ENCODE measurements at places on chromosomes 11 and 22. TPM values are rescaled to one million over a fixed set of nuclear protein-coding genes. Genes with fewer than 3 reads are reported as not detected.

Gene APOL1
- total RNA-seq, result 27.5 TPM

Gene APOA4
- not detected for total RNA-seq

- DNase-seq, result no peak
- H3K27ac ChIP-seq, result peak overlapping the region; percentile 80
- peaks cover 66% of the 10 kb centered on the region for H3K4me1 ChIP-seq
- no peaks in the 10 kb centered on the region for H3K36me3 ChIP-seq
- no peaks in the 10 kb centered on the region for H3K27me3 ChIP-seq
- H3K4me3 ChIP-seq, result no peak overlapping the region
These were observed 13.4 kb downstream of the DGCR2 start for GRCh38 chr22:19108807-19109197.

- H3K27ac ChIP-seq, result no peak overlapping the region
- no peaks in the 10 kb centered on the region for H3K36me3 ChIP-seq
- H3K4me1 ChIP-seq, result no peaks in the 10 kb centered on the region
- H3K4me3 ChIP-seq, result no peak overlapping the region
- DNase-seq, result no peak
- peaks cover 3% of the 10 kb centered on the region for H3K27me3 ChIP-seq
These were observed 11.7 kb upstream of the FXYD6 start for GRCh38 chr11:117888139-117888566.

DNA sequence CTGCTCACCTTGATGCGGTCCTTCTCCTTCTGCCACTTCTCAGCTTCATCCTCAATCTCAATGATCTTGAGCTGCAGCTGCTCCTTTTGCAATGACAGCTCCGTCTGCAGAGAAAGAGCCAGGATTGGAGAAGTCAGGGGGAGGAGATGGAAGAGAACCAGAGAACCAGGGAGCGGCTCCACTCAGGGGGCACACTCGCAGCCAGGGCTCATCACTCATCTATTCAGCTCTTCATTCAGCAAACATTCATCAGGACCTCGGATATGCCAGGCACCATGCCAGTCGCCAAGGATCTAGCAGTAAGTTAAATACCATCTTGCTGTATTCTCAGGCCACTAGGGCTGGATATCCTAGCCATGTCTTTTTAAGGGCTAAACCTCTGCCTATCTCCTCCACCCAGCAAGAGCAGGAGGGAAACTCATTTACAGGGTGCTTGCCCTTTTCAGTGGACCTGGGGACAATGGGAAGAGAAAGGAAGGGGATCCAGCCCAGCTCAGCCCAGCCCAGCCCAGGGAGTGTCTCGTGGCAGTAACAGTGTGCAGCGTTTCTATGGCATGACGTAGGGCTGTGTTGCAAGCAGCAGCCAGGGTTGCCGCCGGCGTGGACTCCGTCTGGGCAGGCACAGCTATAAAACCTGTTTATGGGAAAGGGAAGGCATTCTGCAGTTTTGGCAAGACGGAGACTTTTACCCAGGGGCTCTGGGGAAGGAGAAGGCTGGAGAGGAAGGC lies 9.4 kb downstream of the TRIM29 start:
- no peak overlapping the region for H3K27ac ChIP-seq
- H3K36me3 ChIP-seq, result no peaks in the 10 kb centered on the region
- no peak for DNase-seq
- H3K4me3 ChIP-seq, result no peak overlapping the region

All from CD4-positive, alpha-beta memory T cell (primary cell).